ENCODE measurements at places on chromosomes 5 and 9.

DNA sequence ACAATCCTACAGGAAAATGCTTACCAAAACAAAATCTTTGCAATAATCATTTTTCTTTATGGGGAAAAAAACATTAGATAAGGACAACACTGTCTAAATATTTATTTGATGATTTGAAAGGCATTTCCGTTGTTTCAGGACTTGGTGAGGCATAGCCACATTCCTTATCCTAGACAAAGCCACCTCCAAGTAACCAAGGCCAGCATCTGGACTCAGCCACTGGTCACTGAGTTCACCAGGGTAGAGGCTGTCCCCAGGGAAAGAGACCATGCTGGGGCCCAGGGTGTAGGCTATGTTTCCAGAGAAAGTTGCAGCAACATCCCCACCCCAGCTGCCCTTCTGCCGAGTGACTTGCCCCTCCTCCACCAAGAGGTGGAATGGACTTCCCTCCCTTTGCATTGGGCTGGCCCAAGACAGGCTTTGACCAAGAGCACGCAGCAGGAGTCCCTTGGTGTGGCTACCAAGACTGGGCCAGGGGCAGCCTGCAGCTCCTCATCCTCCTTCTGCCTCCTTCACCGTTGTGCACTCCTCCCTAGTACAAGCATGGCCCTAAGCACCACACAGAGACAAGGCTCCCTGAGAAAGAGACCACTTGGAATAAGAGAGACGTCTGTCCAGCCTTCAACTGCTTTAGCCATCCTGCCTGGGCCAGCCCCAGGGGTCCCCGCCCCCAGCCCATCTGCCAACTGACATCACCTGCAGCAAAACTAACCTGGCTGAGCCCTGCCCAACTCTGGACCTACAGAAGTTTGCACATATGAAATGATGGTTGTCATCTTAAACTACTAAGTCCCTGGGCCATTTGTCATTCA, 68.1 kb upstream of the SPIN1 start:
- DNase-seq = no peak

DNA sequence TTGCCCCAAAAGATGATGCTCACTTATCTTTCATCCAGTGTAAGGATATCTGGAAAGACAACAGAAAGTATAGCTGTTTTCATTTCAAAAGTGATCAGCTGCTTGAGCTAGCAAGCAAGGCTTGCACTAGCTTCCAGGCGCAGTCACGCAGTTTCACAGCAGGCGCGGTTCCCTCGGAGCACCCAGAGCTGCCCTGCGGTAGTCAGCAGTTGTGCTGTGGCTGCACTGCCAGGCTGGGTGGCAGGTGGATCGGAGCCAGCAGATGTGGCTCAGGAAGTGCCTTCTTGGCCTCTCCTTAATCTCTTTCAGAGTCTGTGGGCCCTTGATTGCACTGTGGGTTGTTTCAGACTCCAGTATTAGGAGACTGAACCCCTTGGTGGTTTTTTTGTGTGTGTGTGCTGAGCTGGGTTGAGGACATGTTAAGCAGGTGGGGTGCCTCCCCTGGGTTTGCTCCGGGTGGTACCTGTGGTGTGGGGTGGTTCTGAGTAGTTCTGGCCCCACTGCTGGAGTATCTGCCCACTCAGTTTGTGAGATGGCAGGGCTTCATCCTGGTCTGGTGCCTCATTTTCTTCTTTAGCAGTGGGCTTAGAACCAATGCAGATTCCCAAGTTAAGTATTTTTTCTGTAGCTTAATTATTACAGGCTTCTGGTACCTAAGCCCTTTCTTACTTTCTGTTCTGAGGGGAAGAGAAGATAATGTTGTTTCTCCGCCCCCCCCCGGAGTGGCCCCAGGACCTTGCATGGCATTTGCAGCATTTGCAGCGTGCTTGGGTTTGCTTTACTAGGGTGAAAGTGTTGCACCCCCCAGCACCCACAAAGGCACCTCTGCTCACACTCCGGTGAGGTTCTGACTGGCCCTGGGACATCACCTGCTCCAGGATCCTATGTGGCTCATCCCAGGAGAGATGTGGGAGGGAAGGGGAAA, 16.4 kb downstream of the TENT4A start:
- DNase-seq = no peak

- DNase-seq = no peak
Measured at GRCh38 chr5:119010206-119010605, 21.9 kb upstream of the DTWD2 start.

- no peak for DNase-seq
Measured at GRCh38 chr5:172766287-172767108, 4.5 kb downstream of the DUSP1 start.

- no peak for DNase-seq
Measured at GRCh38 chr9:23672151-23672550, 153.9 kb downstream of the ELAVL2 start.

DNA sequence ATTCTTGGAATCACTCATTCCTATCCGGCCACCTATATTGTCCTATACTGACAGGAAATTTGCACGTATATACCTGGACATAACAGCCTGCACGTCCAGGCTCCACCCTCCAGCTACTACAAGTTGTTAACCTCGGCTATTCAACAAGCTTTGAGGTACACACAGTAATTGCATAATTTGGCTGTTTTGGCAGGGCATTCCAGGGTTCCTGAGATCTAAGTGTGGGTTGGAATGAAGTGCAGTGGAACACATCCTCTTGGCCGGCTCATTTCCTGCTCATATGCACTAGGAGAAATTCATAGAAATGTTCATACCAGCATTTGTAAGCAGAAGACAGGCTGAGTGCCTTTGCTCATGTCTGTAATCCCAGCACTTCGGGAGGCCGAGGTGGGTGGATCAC, 222.3 kb downstream of the FBXL7 start:
- DNase-seq = no peak

DNA sequence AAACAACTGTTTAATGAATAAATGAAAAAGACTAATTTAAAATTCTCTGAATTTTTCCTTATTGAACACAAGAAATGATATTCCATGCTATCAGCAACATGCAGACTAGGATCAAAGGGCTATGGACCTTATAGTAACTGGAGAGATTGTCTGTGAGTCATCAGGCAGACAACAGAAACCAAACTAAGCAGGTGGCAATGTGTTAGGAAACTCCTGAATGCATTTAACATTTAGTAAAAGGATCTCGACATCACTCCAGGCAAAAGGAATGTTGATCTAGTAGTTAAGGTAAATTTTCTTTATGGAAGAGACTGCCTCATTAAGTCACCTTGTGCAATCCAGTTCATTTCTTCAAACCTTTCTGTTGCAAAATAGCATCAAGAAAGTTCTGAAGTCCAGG, 58.4 kb downstream of the ARL15 start:
- no peak for DNase-seq

DNA sequence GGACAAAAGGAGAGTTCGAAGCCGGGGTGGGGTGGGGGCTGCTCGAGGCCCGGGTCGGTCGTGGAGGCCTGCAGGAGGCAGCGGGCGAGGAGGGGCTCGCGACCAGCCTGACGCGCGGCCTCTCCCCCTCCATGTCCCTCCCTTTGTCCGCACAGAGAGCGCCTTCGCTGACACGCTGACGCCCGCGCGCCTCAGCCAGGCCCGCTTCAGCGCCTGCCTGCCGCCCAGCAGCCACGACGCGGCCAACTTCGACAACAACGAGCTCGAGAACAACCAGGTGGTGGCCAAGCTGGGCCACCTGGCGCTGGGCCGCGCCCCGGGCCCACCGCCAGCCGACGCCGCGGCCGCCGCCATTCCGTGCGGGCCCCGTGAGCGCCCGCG, 42.2 kb downstream of the NEURL1B start:
- DNase-seq = no peak

DNA sequence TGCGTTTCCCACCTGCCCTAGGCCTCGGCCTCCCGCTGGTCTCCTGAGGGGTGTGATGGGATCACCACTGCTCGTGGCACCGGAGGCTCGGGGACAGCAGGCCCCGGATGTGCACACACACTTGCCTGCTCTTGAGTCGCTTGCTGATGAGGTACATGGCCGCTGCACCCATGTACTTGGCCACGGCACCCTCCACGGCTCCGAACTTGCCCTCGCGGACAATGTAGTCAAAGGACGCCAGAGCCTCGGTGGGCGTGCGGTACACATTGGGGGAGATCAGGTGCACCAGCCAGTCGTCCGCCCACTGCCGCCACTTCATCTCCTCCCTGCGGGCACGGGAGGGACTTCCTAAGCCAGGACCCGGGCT, 4.7 kb downstream of the PTGES2 start:
- no peak for DNase-seq

GRCh38 chr5:59245198-59245597, 648.3 kb downstream of the PDE4D start:
- DNase-seq = no peak

GRCh38 chr9:113341712-113342410, 1.8 kb upstream of the WDR31 start:
- DNase-seq = no peak

DNA sequence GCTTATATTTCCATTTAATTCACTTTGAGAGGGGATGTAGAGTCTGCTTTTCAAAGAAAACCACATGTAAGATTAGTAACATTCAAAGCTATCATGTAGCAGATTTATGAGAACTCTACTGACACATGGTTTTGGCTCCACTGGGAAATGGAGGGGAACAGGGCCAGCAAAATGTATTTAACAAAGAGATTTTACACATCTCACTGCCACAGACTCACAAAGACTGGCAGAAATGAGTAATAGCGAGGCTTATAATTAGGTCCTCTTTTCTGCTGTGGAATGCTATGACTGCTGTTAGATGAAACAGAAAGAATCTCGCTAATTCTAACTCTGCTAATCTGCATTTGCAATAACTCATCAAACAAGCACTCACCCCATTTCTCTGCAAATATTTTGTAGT, 4.5 kb downstream of the DAP start:
- DNase-seq = no peak

GRCh38 chr9:84709056-84709455, 39.5 kb downstream of the NTRK2 start:
- no peak for DNase-seq

DNA sequence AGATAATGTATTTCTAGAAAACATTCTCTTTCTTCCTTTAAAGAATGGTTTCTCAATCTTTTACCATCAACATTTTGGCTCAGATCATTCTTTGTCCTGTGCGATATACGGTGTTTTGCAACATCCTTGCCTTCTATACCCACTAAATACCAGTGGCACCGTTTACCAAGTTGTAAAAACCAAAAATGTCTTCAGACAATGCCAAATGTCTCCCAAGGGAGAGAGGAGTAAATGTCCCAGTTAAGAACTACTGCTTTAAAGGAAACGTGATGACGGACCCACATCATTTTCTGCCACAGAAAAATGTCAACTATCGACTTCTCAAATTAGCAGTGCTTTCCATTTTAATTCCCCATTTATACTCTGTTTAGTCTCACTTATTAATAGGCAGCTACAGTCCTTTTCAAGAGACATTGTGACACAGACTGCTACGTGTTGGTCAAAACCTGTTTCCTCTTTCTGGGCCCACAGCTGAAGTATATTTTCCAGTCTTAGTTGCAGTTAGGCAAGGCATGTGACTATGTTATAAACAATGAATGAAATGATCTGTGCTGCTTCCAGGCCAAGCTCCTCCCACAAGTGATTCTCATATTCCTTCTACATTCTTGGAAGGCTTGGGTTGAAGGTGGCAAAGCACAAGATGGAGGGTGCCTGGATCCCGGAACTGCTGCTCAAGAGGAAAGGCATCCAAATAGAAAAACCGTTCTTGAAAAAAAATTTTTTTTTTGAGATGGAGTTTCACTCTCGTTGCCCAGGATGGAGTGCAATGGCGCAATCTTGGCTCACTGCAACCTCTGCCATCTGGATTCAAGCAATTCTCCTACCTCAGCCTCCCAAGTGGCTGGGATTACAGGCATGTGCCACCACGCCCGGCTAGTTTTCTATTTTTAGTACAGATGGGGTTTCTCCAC, 8.8 kb downstream of the PRXL2C start:
- DNase-seq = no peak

DNA sequence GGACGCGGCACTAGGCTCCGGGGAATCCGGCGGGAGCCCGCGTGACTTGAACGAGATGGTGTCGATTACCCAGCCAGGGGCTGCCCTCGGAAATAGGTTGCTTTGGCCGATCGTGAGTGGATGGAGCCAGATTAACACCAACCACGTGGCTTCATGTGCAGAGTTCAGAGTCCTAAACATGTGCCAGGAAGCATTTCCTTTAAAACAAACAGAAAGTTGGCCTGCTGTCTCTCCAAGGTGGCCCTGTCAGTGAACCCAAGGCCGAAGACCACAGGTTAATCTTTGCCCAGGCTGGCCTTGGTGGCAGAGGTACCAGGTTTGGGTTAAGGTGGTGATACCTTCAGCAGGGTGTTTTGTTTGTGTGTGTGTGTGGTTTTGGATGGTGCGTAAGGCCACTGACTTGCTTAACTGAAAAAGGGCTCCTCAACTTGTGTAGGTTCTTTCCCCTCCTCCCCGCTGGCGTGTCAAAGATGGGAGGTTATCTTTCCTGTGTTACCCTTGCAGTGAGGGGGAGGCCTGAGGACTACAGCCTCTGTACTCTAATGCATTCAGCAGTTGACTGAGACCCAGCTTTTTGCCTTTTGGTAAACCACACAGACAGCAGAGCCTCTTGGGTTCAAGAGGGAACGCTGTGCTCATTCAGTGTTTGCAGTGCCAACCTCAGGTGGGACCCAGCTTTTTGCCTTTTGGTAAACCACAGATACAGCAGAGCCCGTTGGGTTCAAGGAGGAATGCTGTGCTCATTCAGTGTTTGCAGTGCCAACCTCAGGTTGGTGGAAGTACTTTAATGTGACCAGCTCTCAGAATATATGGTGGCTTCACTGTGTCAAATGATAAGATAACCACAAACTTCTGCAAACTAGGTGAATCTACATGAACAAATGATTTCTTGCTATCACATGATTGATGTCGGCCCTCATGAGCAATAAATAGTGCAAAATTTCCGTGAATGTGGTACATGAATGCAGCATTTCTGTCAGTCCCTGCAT, 1.4 kb downstream of the IQGAP2 start:
- DNase-seq = no peak

GRCh38 chr5:54024466-54024865, 285.9 kb downstream of the ARL15 start:
- DNase-seq = no peak

- no peak for DNase-seq
Measured at GRCh38 chr5:42483472-42484154, 60.4 kb downstream of the GHR start.

DNA sequence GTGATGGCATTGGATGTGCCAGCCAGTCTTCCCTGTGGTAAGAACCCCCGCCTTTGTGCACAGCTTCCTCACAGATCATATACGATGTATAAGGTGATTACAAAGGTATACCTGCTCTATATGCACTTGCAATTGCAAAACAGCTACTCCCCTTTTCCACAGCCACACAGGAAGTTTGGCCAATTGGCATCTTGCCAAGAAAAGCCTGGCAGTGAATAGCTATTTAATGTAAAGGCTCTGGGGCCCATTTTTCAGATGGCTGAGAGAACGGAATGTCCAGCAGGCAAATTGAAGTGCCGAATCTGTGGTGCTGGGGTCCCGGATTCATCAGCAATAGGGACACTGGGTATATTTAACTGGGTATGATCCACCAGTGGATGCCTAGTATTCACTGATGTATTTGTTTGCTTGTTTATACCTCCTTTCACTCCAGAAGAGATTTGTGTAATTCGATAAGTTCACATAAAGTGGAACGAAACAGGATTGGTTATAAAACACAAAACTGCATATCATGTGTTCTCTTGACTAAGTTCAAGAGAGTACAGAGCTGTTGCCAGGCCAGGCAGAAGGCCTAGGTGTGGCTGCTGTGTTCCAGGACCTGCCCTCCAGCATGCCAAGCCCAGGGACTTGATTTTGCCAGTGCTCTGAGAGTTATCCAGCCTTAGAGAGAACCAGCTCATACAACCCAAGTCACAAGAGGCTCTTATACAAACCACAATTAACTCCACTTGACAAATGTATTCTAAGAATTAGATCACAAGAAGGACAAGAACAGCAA, 27.7 kb upstream of the GABRP start:
- DNase-seq = no peak

GRCh38 chr5:60489377-60489776, 210.6 kb downstream of the DEPDC1B start:
- DNase-seq = no peak

GRCh38 chr5:40309851-40310250, 369.9 kb upstream of the PTGER4 start:
- no peak for DNase-seq
